ENCODE measurements at places on chromosomes 16 and 17. TPM values are rescaled to one million over a fixed set of nuclear protein-coding genes. Genes with fewer than 3 reads are reported as not detected.

GRCh38 chr16:56939801-56940200, 7.9 kb downstream of the HERPUD1 start:
- no peak for DNase-seq

DNA sequence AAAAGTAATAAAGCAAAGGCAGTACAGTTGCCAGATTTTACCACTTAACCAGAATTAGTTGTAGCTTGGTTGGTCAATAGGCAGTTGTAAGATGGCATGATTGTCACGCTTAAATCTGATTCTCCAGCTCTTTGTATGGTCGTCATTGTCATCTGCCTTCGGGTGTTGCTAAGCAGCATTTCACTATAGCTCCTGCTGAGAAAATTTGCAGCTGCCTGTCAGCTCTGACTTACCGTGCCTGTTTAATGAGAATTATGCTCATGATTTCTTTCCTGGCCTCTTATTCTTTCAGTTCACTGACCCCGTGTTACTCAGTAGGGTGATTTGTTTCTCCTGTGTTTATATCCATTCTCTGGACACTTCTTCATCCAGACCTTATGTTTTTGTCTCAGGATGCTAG, 66.7 kb downstream of the TANGO6 start:
- DNase-seq, result no peak

DNA sequence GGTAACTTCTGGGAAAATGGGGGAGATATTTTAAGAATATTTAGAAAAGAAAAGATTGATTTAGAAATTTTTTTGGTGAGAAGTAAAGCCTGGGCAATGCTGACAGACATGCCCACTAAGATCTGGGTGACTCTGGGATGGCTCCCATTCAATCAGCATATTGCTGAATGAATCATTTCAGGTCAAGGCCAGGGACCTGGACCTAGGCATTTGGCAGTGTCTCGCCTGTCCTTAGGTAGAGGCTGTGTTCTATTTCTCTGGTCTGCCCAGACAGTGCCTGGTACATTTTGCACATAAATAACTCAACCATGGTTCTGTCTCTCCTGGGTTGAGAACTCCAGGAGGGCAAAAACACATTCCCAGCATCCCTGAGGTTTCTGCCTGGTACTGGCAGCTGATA, 39.9 kb downstream of the SMPD3 start:
- DNase-seq, result no peak

DNA sequence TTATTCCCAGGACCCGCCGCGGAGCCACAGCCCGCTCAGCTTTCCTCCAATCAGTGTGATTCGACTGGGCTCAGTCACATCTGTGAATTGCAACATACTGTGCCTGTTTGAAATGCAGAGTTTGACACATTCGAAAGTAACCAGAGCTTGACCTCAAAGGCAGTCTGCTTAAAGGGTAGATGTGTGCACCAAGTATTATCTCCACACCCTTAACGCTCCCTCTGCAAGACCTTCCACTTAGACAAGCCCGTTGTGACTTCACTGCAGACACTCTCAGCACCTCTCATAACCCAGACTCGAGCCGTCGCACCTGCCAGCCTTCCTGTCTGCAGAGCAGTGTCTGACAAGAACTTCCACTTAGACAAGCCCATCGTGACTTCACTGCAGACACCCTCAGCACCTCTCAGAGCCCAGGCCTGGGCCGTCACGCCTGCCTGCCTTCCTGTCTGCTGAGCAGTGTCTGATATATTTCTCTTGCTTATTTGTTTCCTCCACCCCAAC, 3.7 kb downstream of the KLHDC4 start:
- no peak for DNase-seq

- peak; percentile 21 for DNase-seq
Observed at GRCh38 chr17:58710948-58711552, 18.6 kb downstream of the RAD51C start.

DNA sequence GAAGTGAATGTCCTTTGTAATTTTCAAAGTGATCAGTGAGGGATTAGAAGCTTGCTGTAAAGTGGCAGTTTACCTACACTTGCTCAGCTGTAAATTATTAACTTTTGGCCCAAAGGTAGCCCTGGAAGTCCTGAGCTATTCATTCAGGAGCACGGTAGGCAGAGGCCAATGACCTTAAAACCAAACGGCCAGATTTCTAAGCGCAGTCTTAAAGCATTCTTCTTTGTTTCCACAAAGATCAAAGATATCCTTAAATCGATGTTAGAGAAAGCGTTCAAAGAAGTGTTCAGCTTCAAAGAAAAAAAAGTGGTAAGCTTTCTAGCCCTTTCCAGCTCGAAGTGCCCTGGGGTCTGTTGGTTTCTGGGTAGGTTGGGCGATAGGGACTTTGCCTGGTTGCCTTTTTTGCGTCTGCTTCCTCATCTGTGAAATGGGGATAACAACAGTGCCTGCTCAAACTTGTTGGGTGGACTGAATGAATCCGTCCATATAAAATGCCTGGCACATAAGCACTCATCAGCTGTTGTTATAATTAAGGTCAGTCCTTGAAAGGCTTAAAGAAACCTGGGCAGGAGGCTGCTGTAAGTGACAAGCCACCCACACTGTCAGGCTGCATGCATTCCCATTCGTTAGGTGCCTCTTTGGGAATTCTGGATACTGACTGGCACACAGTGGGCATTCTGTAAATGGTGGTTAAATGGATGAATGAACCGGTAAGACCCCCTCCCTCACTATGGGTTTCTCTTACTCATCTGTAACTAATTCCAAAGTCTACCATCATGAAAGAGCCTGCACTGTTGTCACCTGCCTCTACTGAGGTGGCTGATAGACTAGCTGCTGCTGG, 113.2 kb downstream of the PRKCA start:
- DNase-seq, result no peak

The HSD17B1 gene
- 2.6 TPM for polyA plus RNA-seq

- DNase-seq, result no peak
Observed at GRCh38 chr16:23052221-23052620, 97.0 kb downstream of the USP31 start.

DNA sequence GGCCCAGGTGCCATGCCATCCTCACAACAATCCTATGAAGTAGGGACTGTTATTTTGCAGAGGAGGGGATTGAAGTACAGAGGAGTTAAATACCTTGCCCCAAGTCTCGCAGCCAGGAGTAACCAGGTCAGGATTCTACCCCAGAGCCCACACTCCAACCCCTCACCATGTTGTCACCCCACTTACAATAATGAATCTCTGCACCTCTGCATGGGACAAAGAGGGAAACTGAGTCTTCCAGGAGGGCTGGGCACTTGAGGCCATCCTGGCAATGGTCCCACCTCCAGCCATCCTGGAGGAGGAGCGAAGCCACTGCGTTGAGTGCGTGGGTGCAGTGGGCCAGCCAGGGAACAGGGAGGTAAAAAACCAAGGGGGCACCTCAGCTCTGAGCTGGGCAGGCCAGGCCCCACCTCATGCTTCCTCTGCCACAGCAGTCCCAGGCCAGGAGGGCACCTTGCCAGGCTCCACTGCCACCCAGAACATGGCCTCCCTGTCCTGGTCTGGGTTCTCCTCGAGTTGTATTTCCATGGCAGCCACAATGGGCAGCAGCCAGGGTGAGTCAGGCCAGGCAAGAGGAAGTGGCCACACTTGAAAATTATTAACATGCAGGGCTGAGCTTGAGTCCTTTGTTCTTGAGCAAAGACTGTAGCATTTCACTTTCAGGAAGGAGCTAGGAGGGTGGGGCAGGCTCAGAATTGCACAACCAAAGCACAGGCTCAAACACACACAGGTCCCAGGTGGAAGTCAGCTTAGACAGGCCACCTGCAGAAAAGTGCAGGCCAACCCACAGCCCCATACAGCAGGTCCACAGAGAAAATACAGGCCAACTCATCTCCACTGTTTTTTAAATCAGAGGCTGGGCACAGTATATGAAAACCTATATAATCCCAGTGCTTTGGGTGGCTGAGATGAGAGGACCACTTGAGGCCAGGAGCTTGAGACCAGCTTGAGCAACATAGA, 52.1 kb downstream of the CUEDC1 start:
- DNase-seq, result peak; percentile 87

DNA sequence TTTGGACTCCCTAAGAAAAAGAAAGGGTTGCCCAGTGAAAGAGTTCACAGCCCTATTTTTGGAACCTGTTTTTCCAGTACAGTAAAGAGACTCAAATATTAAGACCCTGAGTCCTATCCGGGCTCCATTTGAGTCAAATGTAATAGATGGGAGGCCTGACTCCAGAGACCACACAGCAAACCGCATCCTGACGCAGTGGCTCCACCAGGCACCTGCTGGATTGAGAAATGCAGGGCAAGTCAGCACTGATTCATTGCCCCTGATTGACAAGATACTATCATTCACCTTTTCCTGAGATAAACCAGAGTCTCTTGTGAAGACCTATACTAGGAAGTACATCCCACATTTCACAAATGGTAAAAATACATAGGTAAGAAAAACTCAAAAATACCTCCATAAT, 715.7 kb upstream of the SOX9 start:
- no peak for DNase-seq

The EPN3 gene
- 3.0 TPM for polyA plus RNA-seq

DNA sequence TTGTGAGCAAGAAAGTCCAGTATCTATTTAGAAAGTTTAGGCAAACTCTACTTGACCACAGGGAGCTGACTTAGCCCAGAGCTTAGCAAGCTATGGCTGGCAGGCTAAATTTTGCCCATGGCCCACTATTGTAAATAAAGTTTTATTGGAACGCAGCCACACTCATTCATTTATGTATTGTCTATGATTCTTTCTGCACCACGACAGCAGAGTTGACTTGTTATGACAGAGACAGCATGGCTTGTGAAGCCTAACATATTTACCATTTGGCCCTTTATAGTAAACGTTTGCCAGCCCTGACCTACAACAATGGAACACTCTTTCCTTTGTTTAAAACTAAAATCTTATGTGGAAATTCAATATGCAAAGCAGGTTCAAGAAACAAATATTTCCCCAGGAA, 100.0 kb upstream of the ZFHX3 start:
- no peak for DNase-seq

GRCh38 chr17:48544349-48545021, 424 bp downstream of the HOXB2 start:
- peak; percentile 71 for DNase-seq

DNA sequence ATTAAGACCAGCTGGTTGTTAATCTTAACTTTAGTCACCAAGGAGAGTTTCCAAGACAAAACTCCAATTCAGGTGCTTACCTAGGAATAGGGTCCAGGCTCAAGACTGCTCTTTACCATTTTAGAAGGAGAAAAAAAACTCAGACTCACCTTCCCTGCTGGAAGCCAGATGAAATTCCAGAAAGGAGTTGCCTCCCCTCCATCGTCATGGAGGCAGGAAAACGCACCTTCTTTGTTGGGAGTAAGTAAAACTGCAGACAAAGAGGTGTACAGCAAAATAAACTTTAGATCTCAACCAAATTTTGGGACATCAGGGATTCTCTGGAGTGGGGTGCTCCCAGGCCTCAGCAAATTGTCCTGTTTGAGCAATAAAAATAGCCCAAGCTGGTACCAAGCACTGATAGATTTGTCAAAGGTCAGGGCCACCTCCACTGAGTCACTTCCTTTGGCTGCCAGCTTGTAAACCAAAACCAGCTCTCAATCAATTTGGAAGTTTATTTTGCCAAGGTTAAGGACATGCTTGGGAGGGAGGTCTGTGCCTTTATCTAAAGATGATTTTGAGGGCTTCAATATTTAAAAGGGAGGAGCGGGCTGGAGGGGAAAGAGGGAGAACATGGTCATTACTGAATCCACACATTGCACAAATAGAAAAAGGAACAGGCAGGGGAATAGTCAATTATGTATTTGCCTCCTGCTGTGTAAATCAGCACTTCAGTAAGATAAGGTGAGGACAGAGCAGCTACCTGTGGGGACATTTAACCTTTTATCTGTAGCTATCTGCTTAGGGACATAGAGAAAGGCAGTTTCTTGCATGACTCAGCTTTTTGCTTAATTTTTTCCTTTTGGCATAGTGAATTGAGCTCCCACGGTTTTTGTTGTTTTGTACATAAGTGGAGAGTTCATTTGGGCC, 1.5 kb upstream of the ALDH3A2 start:
- DNase-seq, result no peak

- no peak for DNase-seq
Observed at GRCh38 chr16:85848986-85849385, 49.5 kb downstream of the COX4I1 start.

DNA sequence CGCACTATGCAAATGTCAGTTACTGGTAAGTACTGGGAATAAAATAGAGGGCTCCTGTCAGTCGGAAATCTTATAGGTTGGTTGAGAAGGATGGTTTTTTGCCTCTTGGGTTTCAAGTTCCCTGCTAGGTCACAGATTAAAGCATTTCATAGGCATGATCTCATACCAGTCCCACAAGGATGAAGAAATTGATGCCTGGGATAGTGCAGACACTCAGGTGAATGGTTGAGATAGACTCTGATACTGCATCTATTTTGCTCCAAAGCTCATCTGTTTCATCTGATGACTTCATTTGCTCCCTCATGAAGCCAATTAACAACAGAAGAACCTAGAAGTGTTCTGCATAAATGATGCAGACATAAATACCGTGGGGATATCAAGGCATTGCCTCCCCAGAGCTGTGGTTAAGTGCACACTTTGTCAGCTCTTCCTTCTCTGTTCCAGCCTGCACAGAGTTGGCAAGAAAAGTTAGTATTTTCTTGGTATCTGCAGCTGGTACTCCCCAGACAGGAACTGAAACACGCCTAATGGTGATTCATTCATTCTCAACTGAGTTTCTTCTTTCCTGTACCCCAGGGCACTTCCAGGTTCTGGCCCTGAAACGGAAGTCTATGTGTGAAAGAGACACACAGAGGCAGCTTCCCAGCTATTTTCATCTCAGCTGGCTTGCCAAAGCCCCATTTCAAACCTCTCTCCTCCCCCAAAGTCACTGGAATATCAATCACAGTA, 418.3 kb upstream of the SALL1 start:
- no peak for DNase-seq

The TSPAN10 gene
- polyA plus RNA-seq, result 0.26 TPM

DNA sequence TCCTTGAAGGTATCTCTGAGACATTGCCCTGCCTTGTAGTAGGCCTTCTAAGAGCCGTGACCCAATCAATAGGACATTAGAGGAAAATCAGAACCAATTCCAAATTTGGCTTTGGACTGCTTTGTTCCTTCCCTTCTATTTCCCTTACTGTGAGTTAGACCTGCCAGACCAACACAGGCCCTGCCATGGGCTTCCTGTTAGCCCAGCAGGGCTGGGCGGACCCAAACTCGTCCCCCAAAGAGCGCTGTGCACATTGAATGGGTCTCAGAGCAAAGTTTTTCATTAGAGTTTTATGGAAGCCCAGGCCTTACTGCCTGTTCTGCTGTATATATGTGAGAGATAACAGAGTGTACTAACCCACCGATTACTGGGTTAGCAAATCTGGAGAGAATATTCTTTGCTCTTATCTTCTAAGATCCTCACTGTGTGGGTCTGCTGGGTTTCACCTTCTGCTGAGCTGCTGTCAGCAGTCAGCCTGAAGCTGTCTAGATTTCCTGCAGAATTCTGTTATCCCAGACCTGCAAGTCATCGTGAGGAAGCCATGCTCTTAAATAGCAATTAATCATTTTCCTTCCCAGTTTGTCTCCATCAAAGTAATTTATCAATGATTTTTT, 5.7 kb downstream of the ARHGAP44 start:
- no peak for DNase-seq
